ENCODE measurements at places on chromosomes 13 and 19. TPM values are rescaled to one million over a fixed set of nuclear protein-coding genes. Genes with fewer than 3 reads are reported as not detected.

RCBTB2 gene
- 9.3 TPM for total RNA-seq

ZNF491 gene
- 0.84 TPM for total RNA-seq

BRD4 gene
- total RNA-seq = 144 TPM

KBTBD6 gene
- 10.2 TPM for total RNA-seq

CLEC17A gene
- total RNA-seq = not detected

STXBP2 gene
- 51.5 TPM for total RNA-seq

STAP2 gene
- total RNA-seq = 18.1 TPM

CGB1 gene
- total RNA-seq = not detected

CD33 gene
- total RNA-seq = not detected

TSKS gene
- not detected for total RNA-seq

CEACAM21 gene
- not detected for total RNA-seq

WDFY2 gene
- 29.0 TPM for total RNA-seq

ATXN8OS gene
- total RNA-seq = not detected

DCT gene
- total RNA-seq = not detected

OR10H1 gene
- not detected for total RNA-seq

TRPC4 gene
- 14.3 TPM for total RNA-seq

HCN2 gene
- 4.0 TPM for total RNA-seq

LGALS14 gene
- total RNA-seq = 0.50 TPM

UPF1 gene
- 62.0 TPM for total RNA-seq

IFNL1 gene
- total RNA-seq = not detected

MEDAG gene
- 2.1 TPM for total RNA-seq

MRPL54 gene
- total RNA-seq = 72.8 TPM

ELOF1 gene
- 88.4 TPM for total RNA-seq

CEACAM18 gene
- not detected for total RNA-seq

C19orf33 gene
- total RNA-seq = 4.4 TPM

NFIX gene
- 0.27 TPM for total RNA-seq

CRTC1 gene
- 8.5 TPM for total RNA-seq

GPR42 gene
- total RNA-seq = not detected

CYP4F8 gene
- not detected for total RNA-seq

RASGRP4 gene
- 2.0 TPM for total RNA-seq

ZNF221 gene
- total RNA-seq = 8.9 TPM

ELSPBP1 gene
- not detected for total RNA-seq

ZNF57 gene
- total RNA-seq = 8.9 TPM

ETV2 gene
- 0.88 TPM for total RNA-seq

PMIS2 gene
- total RNA-seq = not detected

IL11 gene
- total RNA-seq = 2.8 TPM

GRIN2D gene
- 12.4 TPM for total RNA-seq

TSHZ3 gene
- total RNA-seq = 9.3 TPM

ABCC4 gene
- total RNA-seq = 14.1 TPM

KIRREL2 gene
- 4.6 TPM for total RNA-seq

CRYL1 gene
- 1.9 TPM for total RNA-seq

LHB gene
- total RNA-seq = not detected

CD37 gene
- total RNA-seq = not detected

ATP4B gene
- not detected for total RNA-seq

ADM5 gene
- 2.6 TPM for total RNA-seq

IRGQ gene
- 39.9 TPM for total RNA-seq

ZNF90 gene
- 114 TPM for total RNA-seq

All from H1 (cell line).